Stimulated activated CD4-positive, alpha-beta T cell treated with anti-CD3 and anti-CD28 coated beads, TNF-alpha, amount 100 ng/mL, for 4 hours (primary cell): ENCODE measurements at places on chromosomes 2 and 18.

- DNase-seq: peak; percentile 64
Measured at GRCh38 chr2:70871398-70872211, 36.0 kb upstream of the CD207 start.

GRCh38 chr2:22691666-22692065 lies 693.3 kb upstream of the KLHL29 start:
- no peak for DNase-seq

DNA sequence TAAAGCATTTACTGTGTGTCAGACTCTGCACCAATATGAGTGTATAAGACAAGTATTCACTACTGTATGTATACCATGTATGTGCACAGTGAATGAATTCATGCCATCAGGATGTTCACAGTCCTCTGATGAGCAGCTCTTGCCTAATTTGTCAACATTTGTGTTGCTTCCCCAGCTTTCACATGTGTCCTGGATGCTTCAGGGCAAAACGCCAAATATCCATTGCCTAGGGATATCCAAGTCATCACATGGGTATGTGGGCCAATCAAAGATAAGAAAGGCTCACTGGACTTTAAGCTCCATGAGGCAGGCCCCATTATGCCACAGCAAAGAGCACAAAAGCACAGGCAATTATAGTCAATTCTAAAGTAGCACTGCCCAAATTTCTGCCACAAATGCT lies 134.2 kb upstream of the CHAC2 start:
- DNase-seq: no peak

GRCh38 chr2:224884188-224884587 lies 158.1 kb downstream of the DOCK10 start:
- DNase-seq: no peak

GRCh38 chr18:46755315-46756024 lies 1.4 kb downstream of the ST8SIA5 start:
- no peak for DNase-seq

GRCh38 chr2:105455488-105456003 lies 56.7 kb upstream of the FHL2 start:
- no peak for DNase-seq

- no peak for DNase-seq
Measured at GRCh38 chr2:69211048-69211447, 176.0 kb downstream of the GFPT1 start.

DNA sequence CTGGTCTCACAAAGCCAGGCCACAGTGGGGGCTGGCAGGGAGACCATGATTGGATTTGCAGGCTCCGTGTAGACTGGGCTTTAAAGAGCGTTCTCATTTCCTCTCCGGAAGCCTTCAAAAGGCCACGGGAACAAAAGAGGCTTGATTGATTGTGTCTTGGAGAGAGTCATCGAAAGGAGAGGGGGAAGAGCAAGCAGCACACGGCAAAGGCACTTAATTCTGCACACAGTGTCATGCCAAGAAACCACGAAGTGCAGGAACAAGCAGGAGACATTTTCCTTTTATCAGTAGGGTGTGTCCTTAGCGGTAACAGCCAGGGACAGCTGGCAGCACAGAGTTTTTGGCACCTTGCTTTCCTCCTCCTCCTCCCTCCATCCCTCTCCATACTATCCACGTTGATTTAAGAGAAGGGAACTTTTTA lies 47.7 kb downstream of the GLI2 start:
- no peak for DNase-seq

GRCh38 chr2:11072550-11072949 lies 82.7 kb upstream of the SLC66A3 start:
- DNase-seq: no peak

DNA sequence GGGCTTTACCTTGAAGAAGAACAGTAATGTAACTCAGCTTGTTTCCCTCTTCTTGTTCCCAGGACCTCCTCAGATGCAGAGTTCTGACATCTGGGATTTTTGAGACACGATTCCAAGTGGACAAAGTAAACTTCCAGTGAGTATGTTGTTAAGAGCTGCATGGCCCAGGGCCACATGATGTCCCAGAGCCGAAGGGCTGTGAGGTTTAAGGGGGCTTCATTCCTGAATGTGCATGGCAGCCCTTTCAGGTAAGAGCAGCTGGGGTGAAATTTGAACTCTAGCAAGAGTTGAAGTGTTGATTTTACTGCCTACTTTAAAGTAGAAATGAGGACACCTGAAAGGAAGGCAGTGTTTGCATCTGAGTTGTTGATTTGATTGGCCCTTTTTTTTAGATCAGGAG lies 13.3 kb downstream of the CHMP1B start:
- DNase-seq: no peak

DNA sequence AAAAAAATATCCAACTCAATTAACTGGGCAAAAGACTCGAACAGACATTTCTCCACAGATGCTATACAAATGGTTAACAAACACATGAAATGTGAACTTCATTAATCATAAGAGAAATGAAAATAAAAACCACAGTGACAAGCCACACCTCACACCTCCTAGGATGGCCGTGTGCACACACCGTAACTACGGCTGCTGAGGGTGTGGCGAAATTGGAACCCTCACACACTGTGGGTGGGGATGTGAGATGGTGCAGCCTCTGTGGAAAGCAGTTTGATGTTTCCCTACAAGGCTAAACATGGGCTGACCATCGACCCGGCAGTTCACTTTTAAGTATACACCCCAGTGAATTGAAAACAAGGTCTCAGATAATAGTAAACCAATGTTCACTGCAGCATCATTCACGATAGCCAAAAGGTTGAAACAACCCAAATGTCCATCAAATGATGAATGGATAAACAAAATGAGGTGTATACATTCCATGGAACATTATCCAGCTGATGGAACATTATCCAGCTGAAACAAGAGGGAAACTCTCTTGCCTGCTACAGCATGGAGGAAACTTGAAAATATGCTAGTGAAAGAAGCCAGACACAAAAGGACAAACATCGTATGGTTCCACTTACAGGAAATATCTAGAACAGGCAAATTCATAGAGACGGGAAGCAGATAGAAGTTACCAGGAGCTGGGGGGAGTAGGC lies 32.2 kb downstream of the ZAP70 start:
- no peak for DNase-seq

GRCh38 chr2:166081131-166081632 lies 46.6 kb downstream of the SCN1A start:
- DNase-seq: no peak

- no peak for DNase-seq
Measured at GRCh38 chr2:43885132-43885632, 46.4 kb downstream of the ABCG8 start.

- no peak for DNase-seq
Measured at GRCh38 chr2:9918275-9918674, 33.2 kb upstream of the GRHL1 start.

GRCh38 chr2:39141334-39142271 lies 20.8 kb upstream of the SOS1 start:
- DNase-seq: no peak

- DNase-seq: no peak
Measured at GRCh38 chr2:71498261-71498701, 44.9 kb downstream of the DYSF start.

DNA sequence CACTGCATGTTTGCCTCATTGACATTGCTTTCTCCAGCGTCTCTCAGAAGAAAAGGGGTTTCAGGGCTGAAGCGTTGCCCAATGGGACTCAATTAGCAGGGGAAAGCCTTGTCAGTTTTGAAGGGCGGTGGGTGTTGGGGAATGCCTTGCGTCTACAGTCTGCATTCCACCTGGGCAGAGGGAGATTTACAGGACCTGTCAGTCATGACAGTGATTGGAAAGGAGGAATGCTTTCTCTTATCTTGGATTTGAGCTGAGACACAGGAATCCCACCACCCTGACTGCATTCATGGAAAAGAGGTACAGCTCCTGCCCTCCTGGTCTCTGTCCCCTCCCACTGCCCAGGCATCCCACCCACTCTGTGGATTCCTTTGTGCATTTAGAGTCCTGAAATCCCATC lies 123.9 kb downstream of the ACKR3 start:
- no peak for DNase-seq

- no peak for DNase-seq
Measured at GRCh38 chr18:8978394-8978793, 124.1 kb upstream of the NDUFV2 start.

- no peak for DNase-seq
Measured at GRCh38 chr2:130258356-130258755, 60.1 kb upstream of the TUBA3E start.

- no peak for DNase-seq
Measured at GRCh38 chr2:207599636-207600035, 25.6 kb downstream of the METTL21A start.
